ENCODE measurements at places on chromosomes 5 and 9.

DNA sequence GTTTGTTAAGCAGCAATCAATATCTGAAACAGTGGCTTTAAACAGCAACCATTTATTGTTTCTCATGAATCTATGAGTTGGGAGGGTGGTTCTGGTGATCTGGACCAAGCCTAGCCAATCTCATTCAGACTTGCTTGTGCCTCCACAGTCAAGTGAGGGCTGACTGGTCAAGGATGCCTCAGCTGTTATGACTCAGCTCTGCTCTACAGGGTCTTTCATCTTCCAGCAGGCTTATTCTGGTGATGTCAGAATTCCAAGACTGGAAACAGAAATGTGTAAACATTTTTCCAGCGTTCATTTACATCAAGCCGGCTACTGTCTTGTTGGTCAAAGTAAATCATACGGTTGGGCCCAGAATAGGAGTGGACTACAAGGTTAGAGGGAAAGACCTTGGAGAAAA, 2.5 kb upstream of the PIP5K1B start:
- DNase-seq: no peak

GRCh38 chr9:6409811-6410210, 3.2 kb upstream of the UHRF2 start:
- DNase-seq: no peak

DNA sequence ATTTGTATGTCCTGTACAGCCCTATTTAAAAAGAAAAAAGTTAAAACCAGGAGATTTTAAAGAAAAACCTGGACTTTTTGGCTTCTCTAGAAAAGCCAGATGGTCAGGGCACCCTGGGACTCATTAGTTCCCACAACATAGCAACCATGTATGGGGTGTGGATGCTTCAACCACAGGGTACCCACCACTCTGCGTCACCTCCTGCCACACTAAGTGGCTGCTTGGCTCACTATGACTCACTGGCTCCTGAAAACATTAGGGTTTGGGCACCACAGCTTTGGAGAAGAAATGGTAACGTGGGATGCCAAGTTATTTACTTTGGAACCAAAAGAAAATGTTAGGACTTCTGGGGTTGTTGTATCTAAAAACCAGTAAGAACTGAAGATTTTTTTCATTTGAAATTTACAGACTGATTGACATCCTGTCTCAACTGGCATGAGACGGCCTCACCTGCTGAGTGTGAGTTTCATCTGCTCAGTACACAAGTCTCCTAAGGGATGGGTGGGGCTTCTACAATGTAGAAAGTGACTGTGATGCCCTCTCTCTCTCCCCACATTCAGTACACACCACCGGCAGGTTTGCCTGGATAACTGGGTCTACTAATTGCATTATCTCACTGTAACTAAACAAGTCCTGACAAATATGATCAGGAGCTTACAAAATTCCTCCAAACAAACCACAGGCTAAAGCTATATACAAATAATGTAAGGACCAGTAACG, 103.9 kb downstream of the ESM1 start:
- no peak for DNase-seq

- no peak for DNase-seq
Measured at GRCh38 chr5:123951582-123951977, 439.6 kb downstream of the CSNK1G3 start.

DNA sequence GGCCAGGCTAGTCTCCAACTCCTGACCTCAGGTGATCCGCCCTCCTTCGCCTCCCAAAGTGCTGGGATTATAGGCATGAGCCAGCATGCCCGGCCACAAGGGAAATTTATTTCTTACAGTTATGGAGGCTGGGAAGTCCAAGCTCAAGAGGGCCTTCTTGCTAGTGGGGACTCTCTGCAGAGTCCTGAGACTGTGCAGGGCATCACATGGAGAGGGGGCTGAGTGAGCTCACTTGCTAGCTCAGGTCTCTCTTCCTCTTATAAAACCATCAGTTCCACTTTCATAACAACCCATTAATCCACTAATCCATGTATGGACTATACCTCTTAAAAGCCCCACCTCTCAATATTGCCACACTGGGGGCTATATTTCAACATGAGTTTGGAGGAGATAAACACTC, 5.1 kb upstream of the SPIN1 start:
- no peak for DNase-seq

DNA sequence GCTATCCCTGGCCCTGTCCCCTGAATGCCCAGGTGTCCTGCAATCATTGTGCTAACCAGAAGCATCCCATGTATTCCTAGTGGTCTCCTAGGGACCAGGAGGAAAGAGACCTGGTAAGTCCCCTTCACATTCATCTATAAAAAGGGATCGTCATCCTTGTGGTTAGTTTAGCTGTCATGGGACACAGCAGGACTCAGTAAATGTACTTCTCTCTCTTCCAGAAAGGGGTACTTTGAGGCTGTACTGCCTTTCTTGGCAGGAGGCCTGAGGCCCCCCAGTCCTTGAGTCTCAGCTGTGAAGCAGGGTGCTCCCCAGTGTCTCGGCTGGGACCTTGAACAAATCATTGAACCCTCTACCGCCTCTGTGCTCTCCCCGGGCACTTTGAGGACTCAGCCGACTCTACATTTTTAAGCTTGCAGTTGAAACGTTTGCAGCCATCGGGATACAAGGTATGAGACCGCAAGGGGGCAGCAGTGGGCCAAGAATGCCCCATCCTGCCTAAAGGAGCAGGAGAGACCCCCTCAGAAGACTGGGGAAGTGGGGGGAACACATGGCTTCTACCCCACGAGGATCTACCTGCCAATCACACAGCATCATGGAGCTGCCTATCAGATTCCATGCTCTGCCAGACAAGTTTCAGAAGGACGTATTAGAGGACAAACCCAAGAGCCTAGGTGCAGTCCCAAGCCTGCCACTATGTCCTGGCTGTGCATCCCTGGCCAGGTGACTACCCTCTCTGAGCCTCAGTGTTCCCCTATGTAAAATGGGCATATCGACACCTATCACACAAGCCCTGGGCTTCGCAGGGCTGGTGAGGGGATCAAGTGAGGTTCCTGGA, 2.4 kb upstream of the PHYKPL start:
- DNase-seq: no peak

- DNase-seq: no peak
Measured at GRCh38 chr5:74342948-74343682, 297.4 kb downstream of the ENC1 start.

- no peak for DNase-seq
Measured at GRCh38 chr5:75639535-75640311, 28.5 kb downstream of the ANKDD1B start.

- no peak for DNase-seq
Measured at GRCh38 chr5:79088507-79088906, 18.9 kb downstream of the BHMT2 start.

DNA sequence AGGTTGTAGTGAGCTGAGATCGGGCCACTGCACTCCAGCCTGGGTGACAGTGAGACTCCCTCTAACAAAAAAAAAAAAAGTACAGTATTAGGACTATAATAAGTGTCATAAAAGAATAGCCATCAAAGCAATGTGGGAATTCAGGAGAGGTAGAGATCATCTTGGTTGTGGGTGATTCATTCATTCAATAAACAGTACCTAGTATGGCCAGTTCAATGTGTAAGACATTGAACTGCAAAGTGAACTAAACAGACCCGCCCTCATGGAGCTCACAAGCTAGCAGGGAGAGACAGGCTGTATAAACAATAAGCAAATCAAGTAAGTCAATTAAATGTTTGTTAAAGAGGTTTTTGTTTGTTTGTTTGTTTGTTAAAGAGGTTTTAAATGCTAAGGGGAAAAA, 146.1 kb upstream of the RANBP3L start:
- DNase-seq: no peak

- no peak for DNase-seq
Measured at GRCh38 chr9:29006628-29007027, 1433.3 kb upstream of the C9orf72 start.

DNA sequence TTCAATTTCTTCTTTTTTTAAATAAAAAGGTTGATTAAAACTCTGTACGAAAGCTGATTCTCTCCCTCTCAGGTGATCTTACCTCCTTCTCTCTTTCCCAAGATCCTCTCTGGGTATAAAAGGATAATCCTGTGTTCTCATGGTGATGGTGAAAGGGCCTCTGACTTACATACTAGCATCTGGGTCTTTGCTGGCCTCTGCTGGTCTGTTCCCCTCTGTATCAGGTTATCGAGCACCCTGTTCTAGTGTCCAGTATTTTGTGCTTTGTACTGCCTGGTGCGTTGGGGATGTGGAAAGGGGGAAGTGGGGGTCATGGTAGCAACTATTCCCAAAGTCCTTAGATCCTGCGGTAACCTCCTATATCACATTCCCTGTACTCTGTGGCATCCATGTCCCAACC, 328.9 kb downstream of the NR2F1-AS1 start:
- DNase-seq: no peak

DNA sequence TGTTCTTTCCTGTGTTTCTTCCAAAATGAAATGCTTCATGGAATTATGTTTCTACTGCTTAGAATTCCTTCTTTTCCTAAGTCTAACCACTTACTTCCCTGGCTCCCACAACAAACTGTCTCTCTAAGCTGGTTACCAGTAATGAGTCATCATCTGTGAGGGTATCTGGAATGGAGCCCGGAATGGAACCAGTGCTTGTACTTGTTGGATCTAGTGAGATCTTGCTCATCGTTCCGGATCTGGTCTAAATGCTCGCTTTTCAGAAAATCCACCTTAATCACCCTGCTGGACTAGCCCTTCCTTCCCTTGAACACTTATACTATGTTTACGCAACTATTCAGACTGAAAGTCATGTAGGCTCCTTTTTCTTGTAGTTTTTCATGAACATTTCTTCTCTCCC, 184.8 kb downstream of the PBX3 start:
- DNase-seq: no peak

DNA sequence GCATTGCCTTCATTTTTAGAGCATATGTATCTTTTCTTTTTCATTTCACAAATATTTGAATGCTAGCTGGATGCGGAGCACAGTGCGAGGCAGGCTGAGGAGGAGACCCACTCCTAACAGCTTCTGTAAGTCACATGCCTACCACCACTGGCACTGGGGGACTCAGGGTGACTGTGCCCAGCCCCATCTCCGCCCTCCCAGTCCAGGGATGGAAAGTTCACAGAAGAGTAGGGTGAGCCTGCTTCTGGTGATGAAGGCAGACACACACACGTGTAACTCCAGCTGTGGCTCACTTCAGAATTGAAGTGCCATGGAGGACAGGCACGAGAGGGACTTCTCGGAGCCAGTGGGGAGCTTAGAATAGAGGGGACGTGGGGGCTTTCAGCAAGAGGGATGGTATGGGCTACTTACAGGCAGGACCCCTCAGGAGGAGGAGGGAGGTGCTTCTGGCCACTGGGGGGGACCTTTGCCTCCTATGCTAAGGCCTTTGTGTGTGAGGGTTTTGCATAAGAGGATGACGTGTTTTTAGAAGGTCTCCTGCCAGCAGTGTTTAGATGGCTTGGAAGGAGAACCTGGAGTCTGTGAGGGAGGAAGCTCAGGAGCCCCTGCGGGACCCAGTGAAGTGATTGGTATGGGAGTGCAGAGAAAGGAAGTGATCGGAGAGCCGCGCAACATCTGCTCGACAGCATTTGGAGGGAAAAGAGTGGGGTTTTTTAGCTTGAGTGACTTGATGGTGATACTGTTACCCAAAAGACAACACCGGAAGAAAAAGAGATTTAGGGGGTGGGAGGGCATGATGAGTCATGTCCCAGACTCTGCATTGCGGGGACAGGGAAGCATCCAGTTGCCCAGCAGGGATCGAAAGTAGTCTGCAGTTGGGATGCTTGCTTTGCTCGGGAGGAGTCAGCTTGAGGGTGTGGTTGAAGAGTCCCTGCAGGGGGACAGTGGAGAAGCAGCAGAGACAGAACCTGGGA, 163.5 kb upstream of the OTULINL start:
- no peak for DNase-seq

GRCh38 chr5:98997000-98997399, 68.2 kb upstream of the CHD1 start:
- DNase-seq: no peak

GRCh38 chr5:66848749-66849641, 252.8 kb downstream of the MAST4 start:
- DNase-seq: no peak

DNA sequence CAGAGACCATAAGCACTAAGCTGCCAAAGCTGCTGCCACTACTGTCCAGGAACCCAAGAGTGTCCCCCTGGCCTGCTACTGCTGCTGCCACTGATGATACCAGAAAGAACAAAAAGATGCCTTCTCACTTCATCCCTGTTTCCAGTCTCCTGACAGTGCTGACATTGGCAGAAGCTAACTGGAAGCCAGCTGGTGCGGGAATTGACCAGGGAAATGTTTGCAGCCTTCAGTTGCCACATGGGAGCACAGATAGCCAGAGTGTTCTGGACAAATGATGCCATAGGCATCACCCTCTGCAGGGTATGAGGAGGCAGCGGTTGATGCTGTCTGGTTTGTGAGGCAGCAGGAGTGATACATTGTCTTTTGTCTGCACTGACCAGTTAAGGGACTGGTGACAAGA, 258.4 kb downstream of the ZSWIM6 start:
- DNase-seq: no peak

DNA sequence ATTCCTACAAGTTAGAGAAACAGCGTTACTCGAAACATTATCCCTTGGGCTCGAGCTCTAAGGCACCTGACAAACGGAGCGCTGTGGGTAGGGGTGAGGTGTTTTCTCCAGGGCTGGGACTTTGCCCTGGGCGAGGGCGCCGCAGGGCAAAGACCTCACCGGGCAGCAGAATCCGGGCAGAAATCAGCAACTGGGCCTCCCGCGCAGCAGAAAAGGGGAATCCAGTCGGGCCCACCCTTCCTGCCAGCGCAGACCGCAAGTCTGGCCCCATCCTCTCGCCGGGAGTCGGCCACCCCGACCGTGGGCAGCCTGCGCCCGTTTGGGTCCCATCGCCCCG, 430 bp upstream of the MSH3 start:
- DNase-seq: no peak

DNA sequence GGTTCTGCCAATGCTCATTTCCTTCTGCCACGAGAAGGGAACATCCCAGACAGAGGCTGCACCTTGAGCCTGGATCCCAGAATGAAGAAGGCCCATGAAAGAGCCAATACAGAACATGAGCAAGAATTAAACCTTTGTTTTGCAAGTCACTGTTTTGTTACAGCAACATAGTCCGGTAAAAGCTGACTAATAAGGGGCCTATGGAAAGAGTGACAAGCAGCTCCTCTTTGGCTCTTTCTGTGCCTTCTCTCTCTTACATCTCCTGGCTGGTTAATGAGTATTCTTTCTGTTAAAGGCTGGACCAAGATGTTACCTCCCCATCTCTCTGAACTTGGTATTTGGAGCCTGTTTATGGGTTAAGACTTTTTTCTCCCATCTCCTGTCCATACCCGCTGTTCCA, 10.8 kb downstream of the GFRA3 start:
- no peak for DNase-seq

GRCh38 chr5:96259151-96259772, 173.8 kb downstream of the PCSK1 start:
- no peak for DNase-seq

DNA sequence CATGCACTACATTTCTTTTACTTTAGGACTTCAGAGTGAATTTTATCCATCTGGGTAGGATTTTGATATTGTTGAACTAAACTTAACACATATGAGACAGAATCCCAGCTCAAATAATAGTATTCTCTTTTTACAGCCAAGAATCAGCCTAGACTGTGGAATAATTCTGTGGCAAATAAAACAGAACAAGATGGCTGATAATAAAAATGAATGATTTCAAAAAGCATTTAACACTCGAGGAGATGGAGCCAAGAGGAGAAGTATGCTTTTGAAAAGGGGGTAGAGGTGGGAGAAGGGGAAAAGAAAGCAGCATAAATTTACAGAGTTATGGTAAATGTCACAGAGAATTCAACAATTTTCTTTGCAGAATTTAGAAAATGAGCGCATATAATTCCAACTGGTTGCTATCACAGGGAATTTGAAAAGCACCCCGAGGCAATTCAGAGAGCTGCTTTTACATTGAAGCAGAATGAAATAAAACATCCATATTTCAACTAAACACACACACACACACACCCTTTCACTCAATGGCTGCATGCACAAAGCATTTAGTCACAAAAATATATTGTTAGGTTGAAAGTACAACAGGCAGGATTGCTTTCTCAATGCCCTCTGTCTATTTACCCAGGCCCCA, 60.2 kb upstream of the DMAC1 start:
- DNase-seq: no peak

All from NCI-H1436 treated with DMSO at 0.1 percent for 48 hours (cell line).